A549 treated with dexamethasone at 1 μM for 4 hours (cell line): ENCODE measurements at places on chromosomes 16 and 17. TPM values are rescaled to one million over a fixed set of nuclear protein-coding genes. Genes with fewer than 3 reads are reported as not detected.

PHOSPHO1 gene
- total RNA-seq: 0.28 to 1.1 TPM (median 0.53 TPM) in 5 replicates

GINS2 gene
- total RNA-seq: 27.4 to 33.6 TPM (median 30.0 TPM) in 5 replicates

IL34 gene
- total RNA-seq: 0.33 to 0.69 TPM (median 0.39 TPM) in 5 replicates

GLYR1 gene
- total RNA-seq: 33.8 to 43.3 TPM (median 40.1 TPM) in 5 replicates
